Activated CD8-positive, alpha-beta memory T cell treated with anti-CD3 and anti-CD28 coated beads, Interleukin-2, amount 10 ng/mL, durations not matched to agents 7 days and 5 days (primary cell): ENCODE measurements at places on chromosomes 6 and 20. TPM values are rescaled to one million over a fixed set of nuclear protein-coding genes. Genes with fewer than 3 reads are reported as not detected.

Gene FAM83B
- total RNA-seq: not detected

Gene DNAH8
- 0.15 TPM for total RNA-seq

Gene RBBP8NL
- total RNA-seq: not detected

- no peak overlapping the region for H3K27ac ChIP-seq
- no peak for DNase-seq
- H3K36me3 ChIP-seq: no peaks in the 10 kb centered on the region
- peaks cover 9% of the 10 kb centered on the region for H3K4me1 ChIP-seq
These were observed 124.1 kb downstream of the RNF144B start for GRCh38 chr6:18511211-18511610.

DNA sequence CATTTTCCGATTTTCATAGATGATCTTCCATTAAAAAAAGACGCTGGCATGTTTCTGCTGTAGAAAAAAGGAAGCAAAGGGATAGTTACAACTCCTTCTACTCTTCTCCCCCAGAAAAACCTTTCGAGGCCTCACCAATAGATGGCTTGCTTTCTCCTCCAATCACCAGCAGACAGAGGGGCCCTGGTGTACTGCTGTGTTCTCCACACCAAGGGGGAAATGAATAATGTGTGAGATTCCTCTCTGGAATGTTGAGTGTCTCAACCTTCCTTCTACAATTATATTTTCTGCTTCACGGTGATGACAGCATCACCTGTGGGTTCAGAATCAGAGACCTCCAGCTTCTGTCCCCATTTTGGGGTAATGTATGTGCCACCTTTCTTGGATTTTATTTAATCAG lies 185.7 kb upstream of the FLRT3 start:
- DNase-seq: no peak
- H3K4me1 ChIP-seq: no peaks in the 10 kb centered on the region
- no peak overlapping the region for H3K27ac ChIP-seq
- no peaks in the 10 kb centered on the region for H3K36me3 ChIP-seq
- no peaks in the 10 kb centered on the region for H3K27me3 ChIP-seq

GRCh38 chr6:111462770-111463391 lies 20.1 kb downstream of the REV3L start:
- H3K27me3 ChIP-seq: no peaks in the 10 kb centered on the region
- DNase-seq: no peak
- no peak overlapping the region for H3K27ac ChIP-seq
- H3K4me3 ChIP-seq: no peak overlapping the region
- H3K36me3 ChIP-seq: peaks cover 32% of the 10 kb centered on the region

- no peak overlapping the region for H3K27ac ChIP-seq
- H3K27me3 ChIP-seq: peaks cover 8% of the 10 kb centered on the region
- no peak overlapping the region for H3K4me3 ChIP-seq
These were observed 48.6 kb downstream of the SLC2A10 start for GRCh38 chr20:46757754-46758678.
